ENCODE measurements at places on chromosomes 16 and 17. TPM values are rescaled to one million over a fixed set of nuclear protein-coding genes. Genes with fewer than 3 reads are reported as not detected.

Gene MYLK3
- total RNA-seq, result 0.29 TPM

Gene RANBP10
- 11.8 TPM for total RNA-seq

DNA sequence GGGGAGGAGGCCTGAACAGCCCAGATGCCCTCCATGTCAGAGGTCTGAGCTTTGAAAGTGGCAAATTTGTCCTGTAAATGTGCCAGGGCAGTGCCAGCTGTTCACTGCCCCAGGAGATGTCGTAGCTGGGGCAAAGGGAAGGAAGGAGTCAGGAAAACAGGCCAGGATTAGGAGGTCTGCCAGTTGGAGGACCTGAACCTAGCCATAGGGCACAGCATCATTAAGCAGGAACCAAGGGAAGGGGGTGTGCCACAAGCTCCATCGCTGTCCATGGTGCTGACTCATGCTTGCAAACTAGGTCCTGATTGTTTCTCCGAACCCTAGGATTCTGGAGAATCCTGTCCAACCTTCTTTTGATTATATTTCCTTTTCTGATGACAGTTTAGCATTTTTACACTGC, 124.2 kb downstream of the TMEM132E start:
- no peak for DNase-seq

DNA sequence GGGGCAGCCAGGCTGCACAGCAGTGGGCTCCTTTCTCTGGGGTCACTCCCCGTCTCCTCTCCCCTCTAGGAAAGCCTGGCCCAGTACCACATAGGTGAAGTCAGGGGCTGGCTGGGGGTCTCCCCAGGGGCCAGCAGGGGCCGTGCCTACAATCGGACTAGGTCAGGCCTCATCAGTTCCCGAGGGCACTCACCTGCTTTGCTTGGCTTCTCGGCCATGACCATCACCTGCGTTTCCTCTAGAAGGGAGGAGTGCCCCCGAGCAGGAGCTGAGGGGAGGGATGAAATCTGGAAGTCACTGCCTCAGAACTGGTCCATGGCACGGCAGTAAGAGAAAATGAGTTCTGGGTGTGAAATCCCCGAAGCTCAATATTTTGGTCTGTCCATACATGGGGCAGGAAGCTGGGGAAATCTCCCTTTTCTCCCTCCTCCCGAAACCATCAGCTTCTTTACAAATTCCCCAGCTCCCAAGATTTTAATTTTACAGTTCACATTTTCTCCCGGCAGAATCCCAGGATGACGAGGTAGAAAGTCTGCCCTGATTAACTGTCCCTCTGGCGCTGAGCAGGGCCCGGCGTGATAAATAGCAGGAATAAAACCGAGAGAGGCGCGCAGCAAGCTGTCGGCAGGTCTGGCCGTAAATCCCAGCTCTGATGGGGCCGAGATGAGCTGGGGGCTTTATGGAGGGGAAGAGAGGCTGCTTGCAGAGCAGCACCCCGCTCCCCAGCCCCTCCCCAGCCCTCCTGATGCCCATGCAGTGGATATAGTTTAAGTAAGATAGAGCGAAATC, 172.1 kb downstream of the RBFOX3 start:
- DNase-seq, result no peak

GRCh38 chr17:82390860-82391435, 19.4 kb downstream of the UTS2R start:
- no peak for DNase-seq

DNA sequence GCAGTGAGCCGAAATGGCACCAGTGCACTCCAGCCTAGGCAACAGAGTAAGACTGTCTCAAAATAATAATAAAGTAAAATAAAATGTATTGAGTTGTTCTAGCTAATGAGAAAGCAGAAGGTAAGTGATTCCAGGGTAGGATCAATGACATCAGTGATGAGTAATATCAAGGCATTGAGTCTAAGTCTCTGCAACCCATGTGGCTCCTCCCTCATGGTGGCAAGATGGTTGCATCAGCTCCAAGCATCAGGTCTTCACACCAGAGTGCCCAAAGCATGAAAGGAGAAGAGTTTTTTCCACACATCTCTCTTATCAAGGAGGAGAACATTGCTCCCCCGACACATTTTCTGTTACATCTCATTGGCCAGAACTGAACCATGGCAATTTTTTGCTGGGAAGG, 34.8 kb upstream of the GAS7 start:
- DNase-seq, result no peak

DNA sequence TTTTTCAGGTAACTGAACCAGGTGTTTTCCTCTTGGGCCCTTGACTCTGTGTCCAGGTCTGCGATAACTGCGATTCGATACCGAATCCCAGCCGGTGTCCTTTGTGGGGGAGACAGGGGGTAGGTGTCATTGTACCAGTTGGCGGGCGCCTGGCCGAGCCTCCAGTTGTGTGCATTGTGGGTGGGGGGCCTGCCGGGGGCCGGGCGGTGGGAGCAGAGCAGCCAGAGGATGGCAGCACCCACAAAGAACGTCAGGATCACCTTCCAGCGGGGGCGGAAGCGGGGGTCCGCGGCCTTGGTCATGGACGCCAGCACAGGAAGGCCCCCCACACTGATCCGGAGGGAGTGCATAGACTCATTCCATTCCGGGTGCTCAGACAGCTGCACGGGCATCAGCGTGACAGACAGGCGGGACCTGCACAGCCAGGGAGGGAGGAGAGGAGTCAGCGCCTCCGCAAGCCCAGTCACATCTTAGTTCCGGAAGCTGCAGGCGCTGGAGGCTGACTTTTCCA, 12.3 kb downstream of the CANT1 start:
- peak; percentile 68 for DNase-seq

DNA sequence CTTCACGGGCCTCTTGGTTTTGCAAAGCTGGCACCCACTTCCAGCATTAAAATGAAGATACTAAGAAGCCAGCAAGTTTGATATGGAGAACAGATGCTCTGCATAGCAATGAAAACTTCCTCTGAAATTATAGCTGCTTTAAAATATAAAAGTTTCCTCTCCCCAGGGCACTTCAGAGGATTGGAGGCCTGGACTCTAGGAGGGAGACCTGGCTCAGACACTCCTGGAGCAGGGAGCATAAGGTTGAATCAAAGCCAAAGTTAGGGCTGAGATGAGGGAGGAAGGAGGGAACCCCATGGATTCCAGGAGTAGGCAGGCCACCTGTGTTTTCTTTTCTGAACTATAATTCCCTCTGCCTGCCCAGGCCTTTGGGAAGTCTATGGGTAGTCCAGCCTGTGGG, 176.0 kb upstream of the RPL38 start:
- DNase-seq, result no peak

GRCh38 chr17:78618264-78619066, 41.3 kb upstream of the DNAH17 start:
- DNase-seq, result peak; percentile 93

DNA sequence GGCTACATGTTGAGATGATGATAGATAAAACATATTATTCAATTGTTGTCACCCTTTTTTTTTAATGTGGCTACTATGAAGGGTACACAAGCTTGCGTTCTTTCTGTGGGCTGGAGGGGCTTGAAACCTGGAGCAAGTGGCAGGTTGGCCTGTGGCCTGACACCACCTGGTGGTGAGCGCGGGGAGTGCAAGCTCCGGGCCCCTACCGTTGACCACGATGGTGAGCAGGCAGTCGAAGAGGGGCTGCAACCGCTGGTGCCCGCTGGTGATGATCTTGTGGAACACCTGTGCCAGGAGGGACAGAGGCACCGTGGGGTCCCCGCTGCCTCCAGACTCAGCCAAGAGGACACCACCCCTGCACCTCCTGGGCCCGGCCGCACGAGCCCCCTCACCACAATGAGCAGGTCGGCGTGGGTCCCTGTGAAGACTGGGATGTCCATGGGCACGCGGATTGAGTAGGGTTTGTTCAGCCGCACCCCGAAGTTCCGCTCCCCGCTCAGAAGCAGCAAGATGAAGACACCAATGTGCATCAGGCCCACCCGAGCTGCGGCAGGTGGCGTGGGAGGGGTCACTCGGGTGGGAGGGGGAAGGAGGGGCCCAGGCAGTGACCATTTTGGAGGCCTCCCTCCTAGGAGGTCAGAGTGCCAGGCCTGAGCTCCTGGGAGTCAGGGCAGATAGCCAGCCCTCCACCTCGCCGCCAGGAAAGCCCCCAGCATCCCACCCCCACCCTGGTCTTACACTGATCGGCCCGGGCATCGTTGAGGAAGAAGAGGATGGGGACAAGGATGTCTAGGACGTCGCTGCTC, 14.4 kb downstream of the HID1 start:
- DNase-seq, result peak; percentile 92
